ENCODE measurements at places on chromosomes 11 and 22.

DNA sequence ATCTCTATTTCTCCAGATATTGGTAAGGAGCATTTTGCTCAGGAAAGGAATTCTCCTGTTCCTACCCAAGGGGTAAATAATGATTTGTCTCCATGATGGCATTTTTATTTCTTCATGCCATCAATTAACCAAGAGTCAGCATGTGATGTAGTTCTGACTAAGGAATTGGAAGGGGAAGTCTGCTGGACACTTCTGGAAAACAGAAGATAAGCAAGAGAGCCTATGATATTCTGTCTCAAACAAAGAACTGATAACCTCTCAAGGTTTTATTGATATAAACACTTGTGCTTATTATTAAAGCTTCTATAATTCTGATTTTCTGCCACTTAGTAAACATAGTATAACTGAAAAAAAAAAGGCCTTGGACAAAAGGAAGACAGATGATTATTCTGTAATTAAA lies 673.0 kb upstream of the CHORDC1 start:
- DNase-seq, result no peak

DNA sequence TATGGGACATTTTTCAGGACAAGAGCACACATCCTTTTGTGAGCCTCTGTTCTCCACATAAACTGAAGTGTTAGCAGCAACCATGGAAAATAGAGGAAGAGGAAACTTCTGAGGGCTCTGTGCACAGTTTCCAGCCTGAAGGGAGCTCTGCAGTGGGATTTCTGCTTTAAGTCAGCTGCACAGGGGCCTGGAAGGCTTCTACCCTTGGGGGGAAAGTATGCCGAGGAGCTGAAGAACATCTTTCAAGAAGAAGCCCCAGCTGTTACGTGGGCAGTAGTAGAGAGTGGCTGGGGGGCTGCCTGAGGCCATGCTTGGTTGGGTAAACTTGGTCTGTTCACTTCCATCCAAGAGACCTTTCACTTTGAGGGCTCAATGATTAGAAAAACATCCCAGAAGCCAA lies 82.7 kb upstream of the EED start:
- DNase-seq, result no peak

DNA sequence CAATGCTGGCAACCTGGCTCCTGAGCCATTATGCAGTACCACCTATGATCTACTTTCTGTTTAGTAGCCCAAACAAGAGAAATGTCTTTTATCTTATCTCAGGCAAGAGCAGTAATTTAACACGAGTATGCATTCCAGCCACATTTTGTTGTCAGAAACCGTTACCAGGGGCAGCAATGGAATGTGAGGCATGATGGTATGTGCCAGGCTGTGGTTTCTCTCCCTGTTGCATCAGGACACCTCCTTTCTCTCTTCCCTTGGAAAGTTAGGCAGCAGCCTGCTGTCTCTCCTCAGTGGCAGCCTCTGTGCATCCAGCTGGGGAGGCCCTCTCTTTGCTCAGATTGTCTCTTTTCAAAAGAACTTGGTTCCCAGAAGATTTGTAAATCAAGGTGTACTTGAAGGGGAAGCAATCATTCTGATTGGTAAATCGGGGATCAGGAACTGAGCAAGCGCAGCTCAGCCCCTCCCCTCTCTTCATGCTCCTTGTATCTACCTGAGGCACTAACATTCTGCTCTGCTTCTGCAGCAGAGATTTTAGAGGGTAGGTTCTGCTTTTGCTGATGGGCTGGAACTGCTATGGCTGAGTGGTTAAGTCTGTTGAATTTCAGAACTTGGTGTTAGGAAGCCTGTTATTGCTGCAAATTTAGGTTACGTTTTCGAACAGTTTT lies 229.2 kb downstream of the ADAMTS15 start:
- DNase-seq, result no peak

DNA sequence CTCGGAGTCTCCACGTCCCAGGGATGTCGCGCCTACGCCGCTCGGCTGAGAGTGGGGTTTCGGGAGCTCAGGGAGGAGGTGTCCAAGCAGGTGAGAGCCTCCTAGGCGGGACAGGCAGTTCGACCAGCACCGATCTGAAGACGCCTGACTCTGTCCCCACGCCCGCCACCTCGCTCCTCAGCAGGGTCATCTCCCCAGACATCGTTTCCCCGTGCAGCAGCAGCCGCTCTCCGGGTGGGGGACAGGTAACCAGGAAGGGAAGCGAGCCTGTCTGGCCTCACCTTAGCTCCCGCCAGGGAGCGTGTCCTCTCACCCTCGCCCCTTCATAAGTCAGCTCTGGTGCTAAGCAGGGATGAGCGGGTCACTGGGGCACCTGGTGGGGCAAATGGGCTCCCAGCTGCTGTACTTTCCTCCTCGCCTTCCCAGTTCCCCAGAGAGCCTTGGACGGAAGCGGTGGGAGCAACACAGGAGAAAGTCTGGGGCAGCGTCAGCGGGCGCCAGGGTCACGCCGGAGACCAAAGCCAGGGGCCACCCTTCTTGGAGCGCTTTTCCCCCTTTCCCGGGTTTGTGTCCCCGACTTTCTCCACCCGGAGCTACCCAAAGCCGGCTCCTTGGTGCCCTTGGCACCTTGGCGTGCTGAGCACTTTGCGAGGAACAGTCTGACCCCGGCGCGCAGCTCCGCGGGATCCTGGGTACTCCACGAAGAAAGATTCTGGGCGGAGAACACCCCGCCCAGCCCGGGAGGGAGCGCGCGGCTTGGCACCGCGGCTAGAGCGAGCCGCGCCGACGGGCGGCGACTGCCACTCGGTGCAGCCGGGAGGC lies 1.6 kb downstream of the SPON1 start:
- no peak for DNase-seq

- DNase-seq, result no peak
Measured at GRCh38 chr11:77175021-77175842, 47.2 kb downstream of the MYO7A start.

DNA sequence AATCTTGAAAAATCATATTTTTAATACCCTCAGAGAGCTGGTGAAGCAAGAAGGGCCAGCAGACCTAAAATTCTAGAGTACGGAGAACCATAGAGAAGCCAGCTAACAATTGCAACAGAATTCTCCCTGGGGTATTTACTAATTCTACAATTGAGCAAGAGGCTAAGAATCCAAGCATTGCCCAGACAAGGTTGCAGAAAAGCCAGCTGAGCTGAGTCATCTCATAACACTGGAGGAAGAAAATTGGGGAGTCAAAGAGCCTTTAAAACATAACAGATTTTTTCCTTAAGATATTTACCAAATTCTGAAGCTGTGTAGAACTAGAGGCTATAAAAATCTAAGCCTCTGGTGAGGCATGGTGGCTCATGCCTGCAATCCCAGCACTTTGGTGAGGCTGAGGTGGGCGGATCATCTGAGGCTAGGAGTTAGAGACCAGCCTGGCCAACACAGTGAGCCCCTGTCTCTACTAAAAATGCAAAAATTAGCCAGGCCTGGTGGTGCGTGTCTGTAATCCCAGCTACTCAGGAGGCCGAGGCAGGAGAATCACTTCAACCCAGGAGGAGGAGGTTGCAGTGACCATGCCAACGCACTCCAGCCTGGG lies 13.6 kb upstream of the TMEM216 start:
- DNase-seq, result peak; percentile 40

GRCh38 chr11:124376280-124376679 lies 8.0 kb downstream of the OR8B2 start:
- no peak for DNase-seq

DNA sequence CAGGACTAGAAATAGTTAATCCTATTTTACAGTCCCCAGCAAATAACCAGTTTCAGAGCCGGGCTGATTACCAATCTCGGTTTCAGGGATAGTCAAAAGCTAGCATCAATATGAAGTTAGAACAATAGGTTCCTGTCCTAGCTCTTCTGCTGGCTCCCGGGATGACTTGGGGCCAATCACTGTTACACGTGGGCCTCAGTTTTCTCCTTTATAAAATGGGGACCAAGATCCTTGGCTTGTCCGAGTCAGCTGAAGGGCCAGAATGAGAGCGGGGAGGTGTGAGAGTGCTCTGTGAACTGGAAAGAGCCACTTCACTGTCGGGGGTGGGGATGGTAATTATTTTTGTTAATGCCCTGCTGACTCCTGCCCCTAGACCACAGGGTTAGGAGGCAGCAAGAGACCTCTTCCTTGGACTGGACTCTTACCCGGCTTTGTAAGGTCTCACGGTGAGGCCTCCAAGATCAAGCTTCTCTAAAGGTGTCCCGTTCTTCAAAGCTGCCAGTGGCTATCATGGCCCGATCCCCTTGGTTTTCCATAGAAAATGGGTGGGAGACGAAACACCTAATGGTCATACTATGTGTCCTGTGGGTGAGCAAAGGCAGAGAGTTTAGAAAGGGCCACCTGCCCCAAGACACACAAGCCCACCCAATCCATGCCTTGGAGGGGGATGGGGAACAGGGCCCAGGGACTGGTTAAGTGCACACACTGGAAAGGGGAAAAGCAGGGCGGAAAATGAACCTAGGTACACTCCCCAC lies 1.4 kb downstream of the UCP2 start:
- DNase-seq, result no peak
